ENCODE measurements at places on chromosomes 2 and 18. TPM values are rescaled to one million over a fixed set of nuclear protein-coding genes. Genes with fewer than 3 reads are reported as not detected.

GRCh38 chr2:124267794-124268193 is 242.7 kb downstream of the CNTNAP5 start:
- DNase-seq, result no peak

VIL1 gene
- 23.8 TPM for polyA plus RNA-seq

EHD3 gene
- polyA plus RNA-seq, result 23.5 TPM

RTP5 gene
- not detected for polyA plus RNA-seq

GRCh38 chr2:38682008-38682575 is 16.2 kb downstream of the GALM start:
- DNase-seq, result no peak

- no peak for DNase-seq
Measured at GRCh38 chr2:76752506-76752905, 769.7 kb downstream of the LRRTM4 start.

Measured in left renal pelvis (tissue), 4 donors.